Stimulated activated CD8-positive, alpha-beta memory T cell treated with anti-CD3 and anti-CD28 coated beads, Interleukin-4, amount 100 ng/mL, for 4 hours (primary cell): ENCODE measurements at places on chromosomes 2 and 18.

DNA sequence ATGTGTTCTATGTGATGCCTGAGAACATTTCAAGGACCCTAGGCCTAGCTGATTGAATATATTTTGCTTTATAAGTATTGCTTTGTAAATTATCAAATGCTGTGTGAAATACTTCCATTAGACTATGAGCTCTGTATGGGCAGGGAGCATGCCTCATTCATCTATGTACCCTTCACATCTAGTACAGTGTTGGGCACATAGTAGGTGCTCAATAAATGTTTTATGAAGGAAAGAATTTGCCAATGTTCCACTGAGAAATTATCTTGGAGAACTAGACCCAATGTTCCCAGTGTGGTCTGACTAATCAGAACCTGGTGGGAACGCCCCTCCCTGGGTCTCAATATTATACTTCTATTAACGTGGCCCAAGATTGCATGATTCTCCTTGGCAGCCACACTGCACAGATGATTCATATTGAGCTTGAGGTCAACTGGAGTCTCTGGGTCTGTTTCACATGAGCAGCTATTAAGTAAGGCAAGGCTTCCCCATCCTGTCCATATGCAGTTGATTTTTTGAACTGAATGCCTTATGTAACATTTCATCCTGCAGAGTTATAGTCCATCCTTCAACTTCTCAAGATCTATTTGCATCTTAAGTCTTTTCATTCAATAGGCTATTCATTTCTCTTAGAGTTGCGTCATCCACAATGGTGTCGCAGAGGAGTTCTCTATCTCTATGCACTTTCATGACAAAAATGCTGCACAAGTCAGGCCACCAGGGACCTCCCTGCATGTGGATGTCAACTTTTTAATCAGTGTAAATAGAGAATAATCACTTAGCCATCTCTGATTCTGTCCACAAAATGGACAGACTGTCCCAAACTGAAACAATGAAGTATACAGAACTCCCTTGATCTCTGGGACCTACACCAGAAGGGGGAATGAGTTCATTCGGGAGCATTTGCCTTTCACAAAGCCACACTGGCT lies 257.6 kb downstream of the CYP26B1 start:
- no peak for DNase-seq

GRCh38 chr2:98664323-98664722 lies 55.9 kb downstream of the UNC50 start:
- no peak for DNase-seq

GRCh38 chr2:4973973-4974372 lies 718.2 kb upstream of the SOX11 start:
- no peak for DNase-seq

DNA sequence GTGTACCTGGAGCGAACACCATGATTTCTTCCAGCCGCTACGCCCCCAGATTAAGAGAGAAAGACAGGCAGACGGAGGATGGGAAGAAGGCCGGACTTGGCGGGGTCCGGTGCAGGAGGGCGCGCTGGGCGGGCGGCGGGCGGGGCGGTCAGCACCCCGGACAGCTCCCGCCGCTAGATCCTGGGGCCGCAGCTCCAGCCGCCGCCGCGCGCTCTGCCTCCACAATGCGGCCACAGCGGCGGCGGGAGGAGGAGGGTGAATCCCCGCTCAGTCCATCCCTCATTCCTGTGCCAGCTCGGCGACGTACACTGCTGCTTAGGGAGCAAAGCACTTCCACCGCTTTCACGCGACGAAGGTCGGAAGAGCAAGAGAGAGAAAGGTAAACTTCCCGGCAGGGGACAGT lies at the start of gene AKAIN1:
Gene AKAIN1, minus strand, starts transcription at position 226 of the 403 bp plus-strand sequence. Its CDS starts 204 bp downstream, at position 22.
- DNase-seq: no peak

GRCh38 chr2:106638043-106638442 lies 150.9 kb downstream of the CD8B2 start:
- DNase-seq: no peak

DNA sequence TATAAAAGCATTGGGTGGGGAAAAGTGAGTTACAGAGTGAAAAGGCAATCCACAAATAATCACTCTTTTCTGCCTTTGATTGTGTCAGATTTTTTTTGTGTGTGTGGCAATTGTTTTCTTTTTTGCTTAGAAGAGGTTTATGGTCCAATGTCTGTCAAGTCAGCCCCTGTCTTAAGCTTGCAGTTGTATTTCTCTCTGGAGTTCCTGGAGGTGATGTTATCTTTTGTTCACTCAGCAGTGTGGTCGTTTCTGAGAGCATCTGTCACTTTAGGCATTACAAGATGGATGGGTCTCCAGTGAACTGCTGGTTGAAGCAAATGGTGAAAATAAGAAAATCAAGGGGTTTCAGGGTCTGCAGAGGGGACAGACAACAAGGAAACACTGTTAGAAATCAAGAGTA lies 121.3 kb downstream of the GREB1L start:
- DNase-seq: no peak

DNA sequence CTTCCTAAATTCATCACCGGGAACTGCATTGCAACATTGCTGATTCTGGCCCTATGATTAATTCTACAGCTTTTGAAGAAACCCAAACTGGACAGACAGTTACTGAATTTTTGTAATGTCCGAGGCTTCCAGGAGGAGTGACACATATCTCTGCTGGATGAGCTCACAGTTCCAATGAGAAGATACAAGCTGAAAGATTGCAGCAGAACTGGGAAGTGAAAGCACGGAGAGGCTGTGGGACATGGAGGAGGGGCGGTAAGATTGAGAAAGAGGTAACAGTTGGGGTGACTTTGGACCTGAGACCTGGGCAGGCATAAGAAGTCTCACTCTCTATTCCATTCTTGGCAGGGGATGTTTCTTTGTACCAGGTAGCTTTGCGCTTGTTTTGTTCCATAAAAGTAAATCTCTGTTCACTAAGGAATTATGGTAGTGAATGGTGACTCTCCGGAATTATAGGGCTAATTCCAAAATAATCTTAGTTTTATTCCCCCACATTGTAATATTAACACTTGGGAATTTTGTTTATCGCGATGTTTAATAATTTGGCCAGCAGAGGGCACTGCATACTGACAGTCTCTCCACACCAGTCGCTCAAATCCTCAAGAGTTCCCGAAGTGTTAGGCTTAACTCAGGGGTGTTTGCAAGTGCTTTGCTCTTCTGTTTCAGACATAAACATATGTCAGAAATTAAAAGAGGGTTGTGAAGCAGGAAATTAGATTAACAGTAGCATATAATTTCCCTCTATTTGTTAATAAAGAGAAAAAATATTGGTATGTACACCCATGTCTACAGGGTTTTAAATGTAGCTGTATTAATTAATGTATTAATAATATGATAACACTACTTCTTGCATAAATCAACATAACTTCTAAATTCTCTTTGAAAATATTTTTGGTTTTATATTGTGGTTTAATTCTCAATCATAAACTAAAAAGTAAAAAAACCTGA lies 201.4 kb downstream of the SOCS6 start:
- DNase-seq: no peak

DNA sequence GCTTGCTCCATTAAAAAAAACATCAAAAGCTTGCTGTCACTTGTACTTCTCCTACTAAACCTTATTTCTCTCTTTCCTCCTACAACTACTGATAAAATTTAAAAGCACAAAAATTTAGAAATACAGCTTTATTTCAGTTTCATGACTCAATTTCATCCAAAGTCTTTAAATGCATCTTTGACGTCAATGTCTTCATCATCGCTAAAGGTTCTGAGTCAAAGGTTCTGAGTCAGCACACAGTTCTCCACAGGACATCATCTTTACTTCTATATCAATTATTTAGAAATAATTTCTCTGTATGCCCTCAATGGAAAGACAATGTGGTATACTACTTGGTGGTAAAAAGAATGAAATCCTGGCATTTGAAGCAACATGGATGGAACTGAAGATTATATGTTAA lies 163.9 kb upstream of the DNMT3A start:
- DNase-seq: no peak

DNA sequence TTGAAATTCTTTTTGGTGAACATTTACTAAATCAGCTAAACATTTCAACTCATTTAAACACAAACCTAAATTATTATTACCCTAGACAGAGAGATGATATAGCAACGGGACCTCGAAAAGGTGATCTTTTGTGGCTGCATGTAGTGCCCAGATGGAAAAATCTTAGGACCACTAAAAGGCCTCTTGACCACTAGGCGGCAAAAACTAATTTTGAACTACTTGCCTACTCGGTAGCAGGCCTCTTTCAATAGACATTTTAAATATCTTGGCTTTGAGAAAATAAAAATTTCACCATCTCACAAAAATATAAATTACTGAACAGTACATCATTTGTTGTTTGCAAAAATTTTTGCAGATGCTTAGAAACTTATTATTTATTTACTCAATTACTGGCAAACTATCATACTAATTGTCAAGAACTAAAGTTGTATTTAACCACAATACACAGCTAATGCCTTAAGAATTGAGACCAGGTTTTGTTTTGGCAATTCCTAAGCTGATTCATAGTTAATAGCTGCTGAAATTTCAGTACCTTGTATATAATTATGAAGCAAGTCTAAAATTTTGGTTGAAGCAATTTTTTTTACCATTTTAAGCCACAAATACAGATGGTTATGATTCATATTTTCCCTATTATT lies 9.4 kb downstream of the COL3A1 start:
- no peak for DNase-seq

GRCh38 chr18:3211236-3211992 lies 8.4 kb downstream of the MYOM1 start:
- DNase-seq: no peak

DNA sequence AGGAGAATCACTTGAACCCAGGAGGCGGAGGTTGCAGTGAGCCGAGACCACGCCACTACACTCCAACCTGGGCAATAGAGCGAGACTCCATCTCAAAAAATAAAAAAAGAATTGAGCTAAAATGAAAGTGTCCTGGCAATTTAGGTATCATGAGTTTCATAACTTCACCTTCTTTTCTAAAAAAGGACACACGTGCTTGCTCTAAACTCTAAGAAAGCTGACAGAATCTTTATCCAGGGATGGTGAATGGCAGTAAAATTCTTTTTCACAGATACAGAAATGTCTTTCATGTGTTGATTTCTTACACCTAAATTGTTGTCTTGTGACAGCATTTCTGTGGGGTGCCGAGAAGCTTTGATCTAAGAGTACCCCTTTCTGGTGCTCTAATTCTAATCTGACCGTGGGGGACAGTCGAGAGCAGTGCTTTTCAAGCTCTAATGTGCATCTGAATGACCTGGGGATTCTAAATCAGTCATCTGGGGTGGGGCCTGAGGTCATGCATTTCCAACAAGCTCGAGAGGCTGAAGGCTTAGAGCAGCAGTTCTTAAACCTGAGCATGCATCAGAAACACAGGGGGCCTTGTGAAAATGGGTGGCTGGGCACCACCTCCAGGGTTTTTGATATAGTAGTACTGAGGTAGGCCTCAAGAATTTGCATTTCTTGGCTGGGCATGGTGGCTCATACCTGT lies 42.1 kb upstream of the REL start:
- no peak for DNase-seq

DNA sequence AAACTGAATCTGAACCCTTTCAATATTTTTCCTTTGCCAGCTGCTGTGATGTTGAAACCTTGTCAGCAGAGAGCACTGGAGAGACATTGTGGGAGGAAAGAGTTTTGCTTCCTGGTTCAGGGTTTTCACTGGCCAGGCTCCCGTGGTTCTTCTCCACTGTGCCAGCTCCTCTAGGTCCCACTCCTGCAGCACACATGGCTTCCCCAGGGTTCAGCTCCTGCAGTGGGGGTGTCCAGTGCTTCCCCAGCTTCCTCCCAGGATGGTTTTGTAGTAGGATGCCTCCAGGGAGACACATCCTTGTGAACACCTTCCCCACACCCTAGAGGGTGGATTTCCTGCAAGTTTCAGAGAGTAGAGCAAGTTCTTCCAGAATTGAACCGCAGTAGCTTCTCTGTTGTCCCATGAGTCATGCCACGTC lies 24.0 kb upstream of the SULT1C3 start:
- no peak for DNase-seq

- no peak for DNase-seq
These were observed 24.6 kb upstream of the NOTO start for GRCh38 chr2:73177645-73178255.

GRCh38 chr18:44803019-44803650 lies 122.4 kb downstream of the SETBP1 start:
- DNase-seq: no peak
